ENCODE measurements at places on chromosomes 2 and 18.

- no peak for DNase-seq
These were observed 280.6 kb upstream of the UBE2E3 start for GRCh38 chr2:180699657-180700361.

DNA sequence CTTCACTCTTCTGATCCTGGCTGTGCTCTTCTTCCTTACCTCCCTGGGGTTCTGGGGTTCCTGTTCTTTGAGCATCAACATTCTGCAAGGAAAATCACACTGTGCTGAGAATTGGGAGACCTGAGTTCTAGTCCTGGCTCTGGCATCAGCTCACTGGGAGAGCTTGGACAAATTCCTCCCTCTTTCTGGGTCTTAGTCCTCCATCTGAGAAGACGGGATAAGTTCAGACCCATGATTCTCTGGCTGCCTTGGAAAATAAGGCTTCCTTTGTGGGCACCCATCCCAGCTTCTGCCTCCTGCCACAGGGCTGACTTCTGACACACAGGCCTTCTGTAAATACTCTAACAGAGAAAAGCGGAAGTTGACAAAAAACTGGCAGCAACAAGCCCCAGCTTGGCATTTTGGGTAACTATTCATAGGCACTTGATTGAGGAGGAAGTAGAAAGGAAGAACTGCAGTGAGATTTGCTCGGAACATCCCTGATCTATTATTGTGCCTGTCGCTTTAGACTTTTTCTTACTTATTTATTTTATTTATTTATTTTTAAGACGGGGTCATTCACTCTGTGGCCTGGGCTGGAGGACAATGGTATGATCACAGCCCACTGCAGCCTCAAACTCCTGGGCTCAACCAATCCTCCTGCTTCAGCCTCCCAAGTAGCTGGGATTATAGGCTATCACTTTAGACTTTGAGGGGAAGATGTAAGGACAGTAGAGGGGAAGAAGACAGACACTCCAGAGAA, 7.9 kb downstream of the PCBP1 start:
- DNase-seq, result peak; percentile 63

DNA sequence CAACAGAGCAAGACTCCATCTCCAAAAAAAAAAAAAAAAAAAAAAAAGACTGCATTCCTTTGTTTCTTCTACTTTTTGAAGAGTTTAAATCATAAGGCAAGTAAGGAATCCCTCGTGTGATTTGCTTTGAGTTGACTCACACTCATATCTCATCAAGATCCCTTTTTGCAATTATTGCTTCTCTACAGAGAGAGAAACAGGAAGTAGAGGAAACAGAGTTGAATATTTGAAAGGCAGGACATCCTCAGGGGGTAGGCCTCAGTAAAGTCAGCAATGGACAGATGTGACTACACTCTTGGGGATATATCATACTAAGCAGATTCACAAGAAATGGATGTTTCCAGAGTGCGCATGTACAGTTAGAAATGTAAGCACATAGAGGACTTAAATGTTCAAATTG, 11.2 kb upstream of the EFR3B start:
- no peak for DNase-seq

GRCh38 chr2:180570864-180571263, 409.5 kb upstream of the UBE2E3 start:
- no peak for DNase-seq

GRCh38 chr18:77597726-77598125, 348.1 kb downstream of the GALR1 start:
- DNase-seq, result no peak

DNA sequence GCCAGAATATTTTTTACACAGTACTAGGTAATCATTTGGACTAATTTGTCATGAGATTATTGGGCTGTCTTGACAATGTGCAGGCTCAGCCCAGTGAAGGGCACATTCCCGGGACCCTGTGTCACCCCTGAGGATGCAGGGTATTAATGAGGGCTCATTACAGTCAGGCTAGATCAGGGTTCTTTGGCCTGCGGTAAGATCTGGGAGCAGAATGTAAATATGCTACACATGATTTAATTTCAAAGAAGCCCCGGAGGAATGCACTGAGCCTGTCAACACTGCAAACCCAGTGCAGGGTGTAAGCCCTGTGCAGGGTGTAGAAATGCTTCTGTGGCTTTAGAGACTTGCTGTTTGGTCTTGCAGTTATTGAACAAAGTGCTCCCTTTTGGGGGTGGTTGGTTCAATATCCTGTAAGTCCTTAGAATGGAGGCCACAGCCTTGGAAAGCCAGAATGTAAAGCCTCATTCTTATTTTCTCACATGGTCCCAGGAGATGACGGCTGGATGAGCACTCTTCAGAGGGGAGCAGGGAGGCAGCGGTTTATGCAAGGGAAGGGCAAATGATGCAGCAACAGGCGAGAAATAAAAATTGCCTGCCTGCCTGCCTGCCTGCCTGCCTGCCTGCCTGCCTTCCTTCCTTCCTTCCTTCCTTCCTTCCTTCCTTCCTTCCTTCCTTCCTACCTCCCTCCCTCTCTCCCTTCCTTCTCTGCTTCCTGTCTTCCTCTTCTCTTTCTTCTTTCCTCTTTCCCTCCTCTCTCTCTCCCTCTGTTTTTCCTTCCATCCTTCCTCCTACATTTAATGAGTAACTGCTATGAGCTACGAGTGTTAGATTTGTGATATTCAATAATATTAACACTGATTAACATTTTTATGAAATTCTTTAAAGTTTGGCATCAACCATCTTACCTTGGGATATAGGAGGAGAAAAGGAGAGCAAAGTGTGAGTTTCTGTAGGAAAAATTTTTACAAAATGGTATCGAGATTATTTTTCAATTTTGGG, 148.8 kb downstream of the VAPA start:
- DNase-seq, result no peak

DNA sequence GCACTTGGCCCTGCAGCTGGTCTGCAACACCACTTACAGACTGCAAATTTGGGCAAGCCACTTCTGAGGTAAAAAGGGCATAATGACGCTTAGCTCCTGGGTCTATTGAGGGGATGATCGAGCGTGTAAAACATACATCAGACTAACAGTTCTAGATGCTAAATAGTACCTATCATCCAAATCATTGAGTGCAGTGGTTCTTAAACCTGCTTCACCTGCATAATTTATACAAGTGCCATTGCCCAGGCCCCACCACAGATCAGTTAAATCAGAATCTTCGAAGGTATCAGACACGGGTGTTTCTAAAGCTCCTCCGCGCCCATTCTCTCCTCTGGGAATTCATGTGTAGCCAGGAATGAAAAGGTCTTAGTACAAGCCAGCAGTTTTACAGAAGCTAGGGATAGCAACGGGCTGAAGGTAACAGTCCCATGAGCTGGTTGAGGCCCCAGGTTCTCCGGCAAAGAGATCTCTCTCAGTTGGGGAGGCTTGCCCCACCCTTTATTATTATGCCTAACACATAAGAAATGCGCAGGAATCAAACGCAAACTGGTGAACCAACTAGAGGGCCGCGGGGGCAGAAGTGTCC, 737 bp upstream of the RNF181 start:
- DNase-seq, result no peak

DNA sequence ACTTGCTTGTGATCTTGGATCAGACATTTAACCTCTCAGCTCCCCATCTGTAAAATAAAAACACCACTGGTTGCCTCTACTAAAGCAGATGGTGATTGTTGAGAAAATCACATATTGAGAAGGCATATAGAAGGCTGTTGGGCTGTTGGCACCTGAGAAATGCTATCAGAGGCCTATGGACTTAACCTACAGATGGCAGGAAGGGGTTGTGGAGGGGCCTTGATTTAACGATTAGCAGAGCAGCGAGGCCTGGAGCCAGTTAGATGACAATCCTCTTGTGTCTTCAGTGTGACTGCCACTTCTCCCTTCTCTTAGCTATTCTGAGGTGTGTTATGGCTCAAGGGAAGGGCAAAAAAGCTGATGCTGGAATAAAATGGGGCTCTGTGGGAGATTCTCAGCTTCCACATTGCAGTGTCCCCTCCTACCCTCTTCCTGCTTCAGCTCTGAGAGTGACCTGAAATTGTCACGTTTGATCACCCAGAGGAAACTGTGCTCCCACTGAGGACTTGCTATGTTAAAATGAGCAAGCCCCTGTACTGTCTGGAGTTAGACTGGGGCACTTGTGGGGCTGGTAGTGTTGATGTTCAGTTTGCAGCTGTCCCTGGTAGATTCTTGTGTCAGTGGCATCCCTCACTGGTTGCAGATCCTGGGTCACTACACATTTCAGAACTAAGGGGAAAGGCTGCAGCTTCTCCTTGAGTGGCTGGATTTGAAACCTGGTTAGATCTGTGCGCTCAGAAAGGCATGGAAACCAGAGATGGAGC, 31.5 kb downstream of the CXCR4 start:
- DNase-seq, result no peak

DNA sequence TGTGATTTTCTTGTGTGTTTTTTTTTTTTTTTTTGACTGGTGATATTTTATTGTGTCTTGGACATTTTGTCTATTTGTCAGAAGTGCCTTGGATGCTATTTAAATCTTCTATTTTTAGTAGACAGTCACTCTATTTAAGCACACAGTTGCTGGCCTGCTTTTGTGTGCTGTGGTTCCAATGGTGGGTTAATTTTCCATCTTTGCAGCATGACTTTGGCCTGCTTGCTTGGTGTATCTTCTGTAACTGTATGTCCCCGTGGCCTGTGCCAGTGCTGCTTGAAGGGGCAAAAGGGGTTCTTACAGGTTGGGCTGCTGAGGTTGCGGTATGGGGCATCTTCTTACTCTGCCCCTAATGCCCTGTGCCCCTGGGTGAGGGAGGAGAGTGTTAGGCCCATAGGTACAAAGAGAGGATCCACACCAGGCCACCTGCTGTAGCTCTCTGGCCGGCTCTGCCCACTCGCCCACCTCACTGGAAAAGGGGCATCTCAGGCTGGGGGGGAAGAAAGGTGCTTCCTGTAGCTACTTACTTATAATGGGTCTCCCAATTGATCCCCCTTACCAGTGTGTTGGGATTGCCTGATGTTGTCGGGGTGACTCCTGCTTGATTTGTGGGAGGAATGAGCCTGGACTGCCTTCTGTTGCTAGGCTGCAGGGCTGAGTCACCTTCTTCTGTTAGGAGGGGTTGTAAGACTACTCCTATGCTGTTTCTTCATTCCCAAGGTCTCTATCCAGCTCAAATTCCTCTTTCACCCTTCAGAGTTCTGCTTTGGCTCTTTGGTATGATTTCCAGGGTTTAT, 490.0 kb upstream of the HS6ST1 start:
- DNase-seq, result no peak

DNA sequence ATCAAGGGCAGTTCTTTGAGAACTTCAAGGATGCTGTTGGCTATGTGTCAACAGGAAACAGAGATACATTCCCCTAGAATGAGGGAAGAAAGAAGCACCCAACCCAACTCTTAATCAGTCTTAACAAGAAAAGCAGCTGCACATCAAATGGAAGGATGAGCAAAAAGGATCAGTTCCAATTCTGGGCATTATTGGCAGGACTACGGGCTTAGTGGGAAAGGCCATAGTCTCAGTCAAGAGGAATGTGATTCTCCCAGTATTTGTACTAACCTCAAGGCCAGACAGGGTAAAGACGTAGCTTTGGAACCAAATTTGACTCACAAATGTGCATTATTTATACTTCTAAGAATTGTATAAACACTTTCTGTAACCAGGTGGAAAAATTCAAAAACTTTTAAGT, 18.2 kb downstream of the BMP10 start:
- no peak for DNase-seq

DNA sequence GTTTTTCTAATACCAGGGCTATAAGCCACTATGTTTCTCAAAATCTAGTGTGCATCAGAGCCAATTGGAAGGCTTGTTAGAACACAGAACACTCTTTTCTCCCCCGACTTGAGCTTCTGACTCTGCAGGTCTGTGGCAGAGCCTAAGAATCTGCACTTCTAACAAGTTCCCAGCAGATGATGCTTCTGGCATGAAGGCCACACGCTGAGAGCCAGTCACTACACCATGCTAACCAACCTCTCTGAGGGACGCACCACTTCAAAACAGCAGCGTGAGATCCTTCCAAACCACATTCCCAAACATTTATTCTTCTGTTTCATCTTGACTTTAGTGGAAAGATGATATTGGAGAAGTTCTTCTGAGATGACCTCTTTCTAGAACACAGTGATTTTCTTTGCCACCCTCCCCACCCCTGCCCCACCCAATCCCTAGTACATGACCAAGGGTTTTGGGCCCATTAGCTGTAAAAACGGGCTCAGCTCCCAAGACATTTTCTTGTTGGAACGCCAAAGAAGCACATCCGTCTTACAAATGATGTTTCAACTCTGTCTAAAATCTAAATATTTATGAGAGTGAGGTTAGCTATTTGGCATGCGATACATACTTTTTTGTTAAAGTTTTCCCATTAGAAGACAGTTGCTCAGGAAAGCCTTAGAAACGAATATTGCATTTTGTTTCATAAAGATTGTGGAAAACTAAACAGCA, 391.9 kb downstream of the TMEM182 start:
- no peak for DNase-seq

Measured in GM10248 (cell line).